GM13977 (cell line): ENCODE measurements at places on chromosomes 1 and 21.

DNA sequence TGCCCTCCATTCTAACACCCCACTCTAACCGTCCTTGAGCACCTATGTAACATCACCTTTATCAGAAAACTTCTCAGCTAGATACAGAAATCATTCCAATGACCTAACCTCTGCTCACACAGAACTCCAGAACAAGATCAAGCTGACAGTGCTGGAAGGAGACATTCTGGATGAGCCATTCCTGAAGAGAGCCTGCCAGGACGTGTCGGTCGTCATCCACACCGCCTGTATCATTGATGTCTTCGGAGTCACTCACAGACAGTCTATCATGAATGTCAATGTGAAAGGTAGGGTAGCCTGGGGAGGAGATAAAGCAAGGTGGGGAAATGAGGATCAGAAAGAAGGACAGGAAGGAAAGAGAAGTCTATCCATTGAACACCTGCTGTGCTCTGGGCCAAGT, 27.8 kb downstream of the HSD3B2 start:
- DNase-seq: no peak

DNA sequence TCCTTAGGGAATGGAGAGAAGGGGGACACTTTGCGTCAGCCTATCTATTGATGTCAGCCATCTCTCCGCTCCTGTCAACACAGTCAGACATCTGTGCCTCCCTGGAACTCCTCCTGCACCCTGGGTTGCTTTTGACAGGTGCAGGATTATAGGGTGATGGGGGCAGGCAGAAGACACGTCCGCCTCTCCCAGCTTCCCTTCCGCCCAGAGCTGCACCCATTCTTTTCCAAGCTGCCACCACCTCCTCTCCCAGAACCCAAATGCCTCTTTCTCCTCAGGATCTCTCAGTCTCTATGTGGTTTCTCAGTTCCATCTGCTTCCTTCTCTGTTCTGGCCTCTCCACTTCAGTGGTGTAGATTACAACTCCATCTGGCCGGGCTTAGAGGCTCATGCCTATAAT, 17.1 kb upstream of the KIF1B start:
- no peak for DNase-seq

DNA sequence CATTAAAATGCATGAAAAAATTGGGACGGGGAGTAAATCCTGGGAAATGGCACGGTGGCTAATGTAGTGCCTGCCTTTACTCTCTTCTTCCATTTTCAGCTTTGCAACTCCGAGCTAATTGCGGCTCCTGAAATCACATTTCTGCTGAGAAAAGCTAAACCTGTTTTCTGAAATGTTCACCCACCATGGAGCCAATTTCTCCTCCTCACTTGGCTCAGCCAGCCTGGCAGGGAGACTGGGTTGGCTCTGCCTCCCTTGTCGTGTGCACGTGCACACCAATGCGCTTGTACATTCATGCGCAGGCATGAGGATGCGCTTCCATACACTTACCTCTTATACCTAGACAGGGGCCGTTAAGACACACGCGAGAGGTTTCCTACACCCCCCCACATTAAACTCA, 165.4 kb downstream of the PLXNA2 start:
- DNase-seq: no peak

GRCh38 chr1:83791821-83792437, 207.0 kb downstream of the TTLL7 start:
- no peak for DNase-seq

DNA sequence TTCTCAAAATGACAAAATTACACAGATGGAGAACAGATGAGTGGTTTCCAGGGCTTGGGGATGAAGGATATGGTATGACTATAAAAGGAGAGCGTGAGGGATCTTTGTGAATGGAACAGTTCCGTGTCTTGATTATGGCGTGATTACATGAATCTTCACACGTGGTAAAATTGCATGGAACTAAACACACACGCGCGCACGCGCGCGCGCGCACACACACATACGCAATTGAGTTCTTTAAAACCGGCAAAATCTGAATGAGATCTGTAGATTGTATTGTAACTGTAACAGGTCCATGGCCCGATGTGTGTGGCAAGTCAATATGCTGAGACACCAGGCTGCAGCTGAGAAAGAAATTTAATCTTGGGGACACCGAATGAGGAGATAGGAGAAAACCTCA, 11.1 kb upstream of the LRRN2 start:
- no peak for DNase-seq
